Lung (tissue), 17 donors: ENCODE measurements at places on chromosomes 5 and 9. TPM values are rescaled to one million over a fixed set of nuclear protein-coding genes. Genes with fewer than 3 reads are reported as not detected.
A peak's percentile ranks its signal among the peaks of the same experiment; 100 is the strongest.

SNCB gene
- total RNA-seq: not detected

SLC25A2 gene
- 0.83 TPM for total RNA-seq

OTP gene
- total RNA-seq: not detected

DNA sequence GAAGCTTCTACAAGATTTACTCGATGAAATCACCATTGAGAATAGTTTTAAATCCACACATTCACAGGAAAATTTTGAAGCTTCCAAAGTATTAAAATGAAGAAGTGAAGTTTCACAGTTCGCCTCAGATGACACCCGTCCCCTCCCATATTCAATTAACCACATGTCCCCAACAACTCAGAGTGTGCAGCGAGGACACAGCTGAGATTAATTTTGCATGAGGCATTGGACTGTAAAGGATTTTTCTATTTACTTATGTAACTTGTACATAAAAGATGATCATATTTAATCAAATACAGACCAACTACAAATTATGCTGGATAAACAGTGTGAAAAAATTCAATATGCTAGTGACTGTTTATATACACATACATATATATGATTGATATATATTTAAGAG lies 84.7 kb upstream of the OLFM1 start:
- no peak overlapping the region for H3K4me3 ChIP-seq
- no peaks in the 10 kb centered on the region for H3K36me3 ChIP-seq
- H3K27ac ChIP-seq: no peak overlapping the region
- no peak for DNase-seq
- no peaks in the 10 kb centered on the region for H3K27me3 ChIP-seq
- no peaks in the 10 kb centered on the region for H3K4me1 ChIP-seq

DNA sequence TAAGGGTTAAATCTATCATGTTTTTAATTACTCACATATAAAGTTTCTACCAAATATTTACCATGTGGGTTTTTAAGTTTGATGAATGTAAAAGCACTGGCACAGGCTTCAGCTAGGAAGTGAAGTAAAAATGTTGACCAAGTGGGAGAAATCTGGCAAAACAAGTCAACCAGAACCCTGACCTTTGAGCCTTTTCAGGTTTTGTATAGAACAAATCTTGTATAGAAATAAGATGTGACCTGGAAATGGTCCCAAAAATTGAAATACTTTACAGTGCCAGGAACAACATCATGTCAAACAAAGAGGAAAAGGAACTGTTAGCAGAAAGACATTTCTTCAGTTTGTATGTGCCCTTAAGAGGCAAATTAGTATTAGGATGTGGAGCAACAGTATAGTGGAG lies 137.6 kb downstream of the CCDC192 start:
- no peaks in the 10 kb centered on the region for H3K36me3 ChIP-seq
- H3K27ac ChIP-seq: no peak overlapping the region

- no peak overlapping the region for H3K4me3 ChIP-seq
- peaks cover 75% of the 10 kb centered on the region for H3K4me1 ChIP-seq
- no peak for DNase-seq
- H3K27me3 ChIP-seq: no peaks in the 10 kb centered on the region
Observed at GRCh38 chr9:134379831-134380365, 53.6 kb downstream of the RXRA start.

- H3K4me3 ChIP-seq: no peak overlapping the region
- DNase-seq: no peak
- H3K36me3 ChIP-seq: no peaks in the 10 kb centered on the region
- H3K27me3 ChIP-seq: peaks cover 2% of the 10 kb centered on the region
- no peak overlapping the region for H3K27ac ChIP-seq
Observed at GRCh38 chr5:131983244-131983771, 28.1 kb downstream of the ACSL6 start.

DNA sequence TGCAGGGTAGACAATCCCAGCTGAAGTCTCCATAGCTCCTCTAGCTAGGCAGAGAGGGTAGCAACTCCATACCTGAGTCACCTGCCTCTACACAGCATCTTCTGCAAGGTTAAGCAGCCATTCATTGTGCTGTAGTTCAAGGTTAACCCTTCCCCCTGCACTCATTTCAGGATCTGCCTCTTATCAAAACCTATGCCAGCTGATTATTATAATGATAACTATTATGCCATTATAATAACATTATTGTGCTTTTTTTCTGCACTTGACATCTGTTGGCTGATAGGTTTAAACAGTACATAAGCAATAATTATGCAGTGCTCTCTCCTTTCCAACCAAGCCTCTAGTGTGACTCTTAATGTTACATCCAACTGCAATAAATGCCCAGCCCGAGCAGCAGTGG lies 17.3 kb downstream of the SIL1 start:
- no peak overlapping the region for H3K27ac ChIP-seq
- H3K36me3 ChIP-seq: no peaks in the 10 kb centered on the region
- no peaks in the 10 kb centered on the region for H3K27me3 ChIP-seq

GRCh38 chr9:116952436-116952810 lies 265.3 kb downstream of the TRIM32 start:
- H3K36me3 ChIP-seq: no peaks in the 10 kb centered on the region
- no peaks in the 10 kb centered on the region for H3K4me1 ChIP-seq
- no peaks in the 10 kb centered on the region for H3K27me3 ChIP-seq
- H3K4me3 ChIP-seq: no peak overlapping the region
- DNase-seq: no peak
- no peak overlapping the region for H3K27ac ChIP-seq

DNA sequence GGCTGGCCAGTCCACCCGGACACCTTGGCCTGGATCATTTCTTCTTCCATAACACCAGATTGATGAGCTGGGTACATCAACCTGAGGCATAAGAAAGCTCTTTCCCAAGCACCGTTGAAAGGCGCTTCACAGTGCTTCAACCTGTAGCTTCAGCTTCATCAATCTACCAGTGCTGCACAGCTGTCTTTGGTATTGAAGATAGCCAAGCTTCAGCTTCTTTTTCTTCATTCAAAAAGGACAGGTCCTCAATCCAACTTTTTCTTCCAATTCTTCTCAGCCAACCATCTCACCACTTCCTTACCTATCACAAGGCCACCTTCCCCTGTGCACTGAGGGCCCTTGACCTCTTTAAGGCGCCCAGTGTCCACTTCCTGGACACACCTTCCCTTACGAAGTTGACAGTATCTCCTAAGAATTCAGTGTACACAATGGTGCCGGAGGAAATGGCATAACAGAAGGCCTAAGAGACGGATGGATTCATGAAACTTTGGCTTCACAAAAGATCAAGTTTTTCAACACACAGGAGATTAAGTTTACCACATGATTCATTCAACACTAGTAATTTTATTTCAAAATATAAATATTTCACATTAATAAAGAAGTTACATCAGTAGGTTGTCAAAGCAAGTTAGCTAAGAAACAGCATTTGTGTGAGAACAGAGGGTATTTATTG lies 1.4 kb upstream of the CTNNAL1 start:
- no peak for DNase-seq
- H3K27me3 ChIP-seq: no peaks in the 10 kb centered on the region
- no peak overlapping the region for H3K4me3 ChIP-seq
- peaks cover 10% of the 10 kb centered on the region for H3K4me1 ChIP-seq
- H3K36me3 ChIP-seq: no peaks in the 10 kb centered on the region

DNA sequence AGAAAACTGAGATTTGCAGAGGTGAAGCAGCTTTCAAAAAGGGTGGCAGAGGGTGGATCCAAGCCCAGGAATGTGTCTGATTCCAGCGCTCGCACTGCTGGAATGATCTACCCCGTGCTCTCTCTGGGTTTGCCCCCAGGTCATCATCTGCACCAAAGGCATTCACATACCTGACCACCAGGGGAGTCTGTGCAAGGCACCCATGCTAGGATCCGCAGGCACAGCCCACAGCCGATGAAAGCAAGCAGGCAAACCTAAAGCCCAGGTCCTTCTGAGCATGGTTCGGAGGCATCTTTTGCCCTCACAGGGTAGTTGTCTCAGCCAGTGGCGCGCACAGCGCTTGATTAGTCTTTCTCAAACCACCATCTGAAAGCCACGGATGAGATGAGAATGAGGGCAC lies 56.6 kb downstream of the TEK start:
- no peaks in the 10 kb centered on the region for H3K27me3 ChIP-seq
- H3K4me1 ChIP-seq: no peaks in the 10 kb centered on the region
- no peak for DNase-seq
- H3K4me3 ChIP-seq: no peak overlapping the region
- H3K36me3 ChIP-seq: no peaks in the 10 kb centered on the region
- no peak overlapping the region for H3K27ac ChIP-seq

GRCh38 chr9:2087500-2088313 lies 72.6 kb downstream of the SMARCA2 start:
- DNase-seq: peak; percentile 53
- H3K27ac ChIP-seq: no peak overlapping the region
- no peaks in the 10 kb centered on the region for H3K4me1 ChIP-seq

- H3K4me1 ChIP-seq: no peaks in the 10 kb centered on the region
- H3K27me3 ChIP-seq: no peaks in the 10 kb centered on the region
- H3K27ac ChIP-seq: no peak overlapping the region
Observed at GRCh38 chr9:17623965-17624364, 45.1 kb downstream of the SH3GL2 start.

GRCh38 chr5:14545862-14546261 lies 35.7 kb upstream of the OTULINL start:
- no peaks in the 10 kb centered on the region for H3K27me3 ChIP-seq
- no peak overlapping the region for H3K27ac ChIP-seq
- H3K4me1 ChIP-seq: no peaks in the 10 kb centered on the region
- DNase-seq: no peak
- no peaks in the 10 kb centered on the region for H3K36me3 ChIP-seq
- H3K4me3 ChIP-seq: no peak overlapping the region

GRCh38 chr9:111983484-111983908 lies 86.9 kb downstream of the UGCG start:
- H3K27me3 ChIP-seq: no peaks in the 10 kb centered on the region
- H3K27ac ChIP-seq: no peak overlapping the region
- H3K4me3 ChIP-seq: no peak overlapping the region
- DNase-seq: no peak
- H3K4me1 ChIP-seq: no peaks in the 10 kb centered on the region

DNA sequence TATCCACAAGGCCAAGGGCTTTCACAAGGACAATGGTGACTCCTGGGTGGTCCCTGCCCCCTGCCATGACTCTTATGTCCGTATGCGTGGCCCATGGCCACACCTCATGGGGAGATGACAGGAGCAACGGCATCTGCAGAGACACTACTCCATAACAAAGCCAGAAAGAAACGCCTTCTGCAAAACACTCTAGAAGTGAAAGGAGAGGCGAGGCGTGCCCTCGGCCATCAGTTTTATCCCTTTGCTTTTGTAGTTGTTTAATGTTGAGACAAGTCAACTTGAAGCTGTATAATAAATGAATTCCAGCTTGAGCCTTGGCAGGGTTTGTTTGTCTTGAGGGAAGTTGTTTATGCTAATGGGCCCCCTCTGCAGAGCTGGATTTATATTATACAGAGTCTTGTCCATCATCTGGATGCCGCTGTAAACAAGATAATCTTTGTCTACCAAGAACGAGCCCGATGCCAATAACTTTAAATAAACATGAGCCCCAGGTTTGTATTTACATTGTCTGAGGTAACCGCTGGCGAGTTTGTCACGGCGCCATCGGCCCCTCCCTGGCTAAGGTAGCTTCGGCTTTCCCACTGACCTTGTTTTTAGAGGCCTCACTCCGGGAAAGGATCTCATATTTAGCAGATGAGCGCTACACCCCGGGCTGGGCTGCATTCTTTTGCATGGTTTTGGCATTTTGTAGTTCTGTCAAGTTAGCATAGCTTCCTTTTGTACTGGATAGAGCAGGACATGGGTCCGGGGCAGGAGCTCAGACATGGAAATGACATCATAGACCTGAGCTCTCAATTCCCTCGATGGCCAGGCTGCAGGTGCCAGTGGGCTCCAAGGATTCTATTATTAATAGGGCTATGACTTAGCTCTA lies 165.3 kb downstream of the ERCC6L2 start:
- H3K27ac ChIP-seq: no peak overlapping the region
- peaks cover 14% of the 10 kb centered on the region for H3K4me1 ChIP-seq
- peak; percentile 97 for DNase-seq
- no peak overlapping the region for H3K4me3 ChIP-seq
- no peaks in the 10 kb centered on the region for H3K27me3 ChIP-seq

DNA sequence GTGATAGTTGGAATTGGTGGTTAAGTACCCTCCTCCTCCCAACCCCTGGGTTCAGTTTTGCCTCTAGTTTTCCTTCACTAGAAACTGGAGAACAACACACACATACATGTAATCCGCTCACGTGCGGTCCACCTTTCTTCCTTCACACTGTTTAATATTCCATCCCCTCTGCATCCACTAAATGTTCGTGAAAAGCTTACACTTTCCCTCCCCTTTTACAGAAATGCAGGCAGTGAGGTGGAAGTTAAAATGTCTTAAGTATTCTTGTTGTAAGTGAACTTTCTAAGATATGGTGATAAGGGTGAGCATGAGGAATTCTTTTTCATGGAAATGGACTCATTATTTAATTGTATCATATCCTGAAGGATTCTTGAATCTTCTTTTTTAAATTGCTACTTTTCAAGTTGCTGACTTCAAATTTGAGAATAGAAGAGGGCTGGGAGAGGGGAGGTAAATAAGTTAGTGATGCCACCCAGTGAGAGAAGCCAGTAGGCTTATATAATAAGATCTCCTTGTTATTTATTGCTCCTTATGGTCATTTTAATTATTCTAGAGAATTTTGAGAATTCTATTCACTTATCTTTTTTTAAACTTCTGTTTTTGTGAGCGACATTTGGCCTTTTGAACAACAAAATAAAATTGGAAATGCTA lies 90.2 kb downstream of the TLE4 start:
- H3K4me3 ChIP-seq: no peak overlapping the region
- peaks cover 5% of the 10 kb centered on the region for H3K4me1 ChIP-seq
- no peak overlapping the region for H3K27ac ChIP-seq
- no peaks in the 10 kb centered on the region for H3K36me3 ChIP-seq
- H3K27me3 ChIP-seq: no peaks in the 10 kb centered on the region

- no peaks in the 10 kb centered on the region for H3K27me3 ChIP-seq
- H3K4me1 ChIP-seq: no peaks in the 10 kb centered on the region
- no peak overlapping the region for H3K27ac ChIP-seq
- no peak overlapping the region for H3K4me3 ChIP-seq
- H3K36me3 ChIP-seq: no peaks in the 10 kb centered on the region
Observed at GRCh38 chr5:101174981-101175380, 271.9 kb upstream of the ST8SIA4 start.

DNA sequence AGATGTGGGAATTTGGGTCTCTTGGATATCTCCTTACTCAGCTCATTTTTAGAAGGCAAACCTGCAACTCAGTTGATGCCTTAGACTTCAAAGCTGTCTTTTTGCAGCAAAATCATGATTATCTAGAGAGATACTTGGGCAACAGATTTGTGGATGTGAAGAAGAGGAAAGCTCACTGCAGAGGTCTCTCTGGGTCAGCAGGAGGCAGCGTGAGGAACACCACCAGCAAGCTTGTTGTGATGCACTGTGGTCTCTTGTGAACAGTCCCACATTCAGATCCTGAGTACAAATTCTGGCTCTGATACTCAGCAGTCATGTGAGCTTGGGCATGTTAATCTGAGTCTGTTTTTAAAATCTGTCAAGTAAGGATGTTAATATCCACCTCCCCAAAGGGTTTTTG lies 26.3 kb upstream of the DMRT3 start:
- no peak for DNase-seq
- no peaks in the 10 kb centered on the region for H3K27me3 ChIP-seq
- no peaks in the 10 kb centered on the region for H3K4me1 ChIP-seq
- H3K36me3 ChIP-seq: no peaks in the 10 kb centered on the region
